ENCODE measurements at places on chromosomes 12 and 14. TPM values are rescaled to one million over a fixed set of nuclear protein-coding genes. Genes with fewer than 3 reads are reported as not detected.

Gene VRTN
- total RNA-seq, result not detected

- no peak for DNase-seq
These were observed 164.8 kb downstream of the ITPR2 start for GRCh38 chr12:26668230-26668629.

Gene CNTN1
- total RNA-seq, result not detected

Gene PLEKHG7
- 0.56 TPM for total RNA-seq

Gene WNT1
- not detected for total RNA-seq

- peak; percentile 48 for DNase-seq
These were observed 3.9 kb downstream of the BCL11B start for GRCh38 chr14:99267837-99268781.

Gene DHRS4L2
- total RNA-seq, result 11.0 TPM

Gene FLRT2
- not detected for total RNA-seq

Gene VPS33A
- 20.2 TPM for total RNA-seq

DNA sequence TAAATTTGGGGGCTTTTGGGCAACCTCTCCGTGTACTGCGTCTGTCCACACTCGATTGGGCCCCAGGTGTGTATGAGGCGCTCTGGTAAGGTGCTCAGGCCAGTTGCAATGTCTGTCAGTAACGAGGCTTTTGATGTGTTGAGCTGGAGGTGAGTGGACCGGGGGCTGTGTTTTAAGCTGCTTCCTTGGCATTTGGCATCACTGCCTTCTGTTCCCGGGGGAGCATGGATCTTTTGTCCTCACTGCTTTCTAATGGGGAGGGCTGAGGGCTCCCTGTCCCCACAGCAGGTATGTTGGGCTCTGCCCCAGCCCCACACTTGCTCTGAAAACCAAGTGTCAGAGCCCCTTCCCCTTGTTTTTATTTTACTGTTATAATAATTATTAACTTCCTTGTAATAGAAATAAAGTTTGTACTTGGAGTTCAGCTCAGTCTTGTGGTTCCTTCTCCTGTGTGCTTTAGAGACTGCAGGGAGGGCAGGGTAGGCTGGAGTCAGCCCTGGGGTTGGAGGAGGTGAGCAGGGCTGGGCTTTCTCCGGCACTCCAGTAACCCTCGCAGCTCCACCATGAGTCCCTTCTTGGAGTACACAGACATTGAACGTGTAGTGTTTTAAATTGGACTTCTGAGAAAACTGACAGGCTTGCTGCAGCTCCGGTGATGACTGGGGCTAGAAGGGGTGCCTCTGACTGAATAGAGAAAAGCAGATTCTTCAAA lies 28.0 kb downstream of the TRAFD1 start:
- no peak for DNase-seq

- no peak for DNase-seq
These were observed 196 bp upstream of the MYH6 start for GRCh38 chr14:23408307-23408630.

Gene RBP5
- 1.4 TPM for total RNA-seq

GRCh38 chr14:54674046-54674741 lies 107.3 kb downstream of the SAMD4A start:
- no peak for DNase-seq

- DNase-seq, result no peak
These were observed 27.5 kb upstream of the OR6J1 start for GRCh38 chr14:22671622-22672021.

GRCh38 chr12:110279566-110280375 lies 1.3 kb upstream of the ATP2A2 start:
- DNase-seq, result no peak

GRCh38 chr14:104194716-104195115 lies 56.3 kb downstream of the KIF26A start:
- no peak for DNase-seq

GRCh38 chr14:83085136-83085535 lies 1551.5 kb upstream of the SEL1L start:
- no peak for DNase-seq

GRCh38 chr14:93994919-93995682 lies 2.0 kb upstream of the CCDC197 start:
- DNase-seq, result no peak

GRCh38 chr12:8914716-8915526 lies 612 bp downstream of the PHC1 start:
- DNase-seq, result peak; percentile 58

DNA sequence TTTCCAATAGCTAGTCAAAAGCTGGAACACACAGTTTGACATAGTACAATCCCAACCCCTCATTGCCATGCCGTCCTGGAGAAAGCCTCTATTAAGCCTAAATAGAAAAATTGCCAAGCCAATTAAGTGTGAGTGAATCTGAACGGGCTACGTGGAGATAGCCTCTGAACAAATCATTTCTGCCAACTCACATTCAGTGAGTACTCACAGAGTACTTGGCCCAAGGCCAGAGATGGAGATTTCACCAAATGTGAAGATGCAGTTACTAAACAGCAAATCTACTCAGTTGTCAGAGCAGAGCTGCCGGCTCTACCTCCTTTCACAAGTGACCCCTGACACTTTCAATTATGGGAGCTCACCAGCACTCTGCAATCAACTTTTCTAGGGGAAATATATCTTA lies 350.0 kb downstream of the GALC start:
- no peak for DNase-seq

GRCh38 chr14:99685151-99685591 lies 1.1 kb downstream of the CYP46A1 start:
- peak; percentile 19 for DNase-seq

GRCh38 chr12:50545213-50545612 lies 40.4 kb downstream of the DIP2B start:
- no peak for DNase-seq

Gene ZNF605
- 17.8 TPM for total RNA-seq

Gene AICDA
- not detected for total RNA-seq

Gene RHEBL1
- 9.4 TPM for total RNA-seq

Gene C14orf39
- total RNA-seq, result not detected

Gene LRTM2
- total RNA-seq, result not detected

Gene BCL2L14
- 7.6 TPM for total RNA-seq

- DNase-seq, result no peak
These were observed 82.4 kb downstream of the ZFC3H1 start for GRCh38 chr12:71581206-71581605.

DNA sequence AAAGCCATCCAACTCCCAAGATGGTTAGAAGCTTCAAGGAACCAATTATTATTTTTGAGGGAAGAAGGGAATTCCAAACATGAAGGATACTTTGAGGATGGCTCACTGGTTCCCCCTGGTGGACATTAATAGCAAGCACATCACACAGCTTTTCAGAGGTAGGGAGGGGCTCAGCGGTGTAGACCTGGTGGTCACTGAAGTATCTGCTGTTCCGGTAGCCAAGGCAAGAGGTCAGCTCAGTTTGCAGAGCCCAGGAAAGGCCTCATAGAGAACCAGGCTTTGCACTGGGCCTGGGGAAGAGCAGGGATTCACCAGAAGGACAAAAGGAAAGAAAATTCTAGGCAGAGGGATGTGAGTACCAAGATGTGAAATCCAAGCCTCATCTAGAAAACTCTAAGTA lies 118.7 kb downstream of the KSR2 start:
- no peak for DNase-seq

DNA sequence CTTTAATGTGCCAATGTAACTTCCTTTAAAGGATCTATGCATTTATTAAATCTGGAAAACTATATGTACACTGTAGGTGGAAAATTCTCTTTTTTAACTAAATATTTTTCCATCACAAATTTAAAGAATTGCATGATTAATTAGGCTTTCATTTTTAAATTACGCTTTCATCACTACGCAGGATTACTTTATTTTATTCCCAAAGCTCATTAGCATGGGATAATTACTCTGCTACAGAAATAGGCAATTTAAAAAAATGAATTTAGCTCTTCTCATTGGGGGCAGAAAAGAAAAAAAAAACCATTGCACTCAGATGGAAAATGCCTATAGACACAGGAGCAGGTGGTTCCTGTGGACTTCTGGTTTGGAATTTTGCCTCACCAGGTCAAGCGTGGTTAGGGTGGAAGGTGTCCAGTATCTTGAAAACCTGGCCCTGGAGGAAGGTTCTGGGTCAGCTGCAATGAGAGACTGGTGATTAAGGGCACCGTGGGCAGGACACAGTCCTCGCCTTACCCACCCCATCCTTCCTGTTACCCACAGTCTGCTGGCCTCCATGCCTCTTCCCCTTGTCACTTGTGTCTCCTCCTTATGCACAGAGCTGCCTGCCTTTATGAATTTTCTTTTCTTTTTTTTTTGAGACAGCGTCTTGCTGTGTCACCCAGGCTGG lies 17.3 kb upstream of the RIN3 start:
- DNase-seq, result no peak

DNA sequence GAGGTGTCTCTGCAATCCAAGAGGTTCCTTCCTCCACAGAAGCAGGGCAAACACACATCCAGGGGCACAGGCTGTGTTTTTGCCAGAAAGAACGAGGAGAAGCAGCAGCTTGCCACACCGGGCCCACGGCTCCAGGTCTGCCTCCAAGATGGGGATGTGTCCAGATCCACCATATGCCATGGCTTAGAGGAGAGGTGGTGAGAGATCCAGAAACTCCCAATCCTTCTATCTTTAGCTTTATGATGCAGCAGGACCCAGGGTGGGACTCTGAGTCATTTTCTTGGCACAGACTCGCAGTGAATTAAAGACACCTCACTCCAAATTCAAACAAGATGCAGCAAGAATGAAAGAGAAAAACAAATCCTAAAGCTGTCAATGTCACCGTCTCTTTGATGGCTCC lies 481.4 kb upstream of the TMEM132C start:
- DNase-seq, result no peak

GRCh38 chr12:92213166-92213565 lies 67.5 kb upstream of the BTG1 start:
- DNase-seq, result no peak

- no peak for DNase-seq
These were observed 780 bp upstream of the MYO1H start for GRCh38 chr12:109346920-109347319.

DNA sequence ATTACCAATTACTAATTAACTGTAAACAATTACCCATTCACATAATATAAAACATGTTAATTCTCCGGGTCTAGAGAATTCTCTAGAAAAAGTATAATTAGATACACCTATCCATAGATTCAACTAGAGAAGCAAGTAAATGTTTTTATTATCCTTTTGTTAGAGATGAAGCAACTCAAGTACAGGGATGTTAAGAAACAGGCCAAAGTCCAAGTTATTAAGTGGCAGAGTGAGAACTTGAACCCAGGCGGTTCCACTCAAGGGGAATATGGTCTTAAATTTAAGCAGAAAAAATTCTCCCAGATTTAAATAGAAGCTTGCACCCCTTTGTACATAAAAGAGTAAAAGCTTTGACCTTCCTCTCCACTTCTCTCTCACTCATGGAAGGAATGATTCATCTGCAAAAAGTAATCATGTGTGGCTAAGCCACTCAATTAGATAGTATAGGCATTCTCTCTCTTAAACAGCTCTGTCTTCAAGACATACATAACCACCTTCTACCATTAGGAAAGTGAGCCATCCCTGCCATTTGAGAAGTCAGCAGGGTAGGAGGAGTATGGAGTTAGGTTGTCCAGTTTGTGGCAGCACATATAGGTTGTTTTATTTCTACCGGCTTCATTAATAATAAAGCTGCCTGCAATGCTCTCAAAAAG lies 34.1 kb downstream of the ERGIC2 start:
- DNase-seq, result no peak

GRCh38 chr12:42156232-42156631 lies 11.6 kb upstream of the GXYLT1 start:
- DNase-seq, result no peak

- DNase-seq, result no peak
These were observed 78.4 kb downstream of the RASSF8 start for GRCh38 chr12:26036877-26037276.

Gene TRPV4
- total RNA-seq, result not detected

Data from naive thymus-derived CD4-positive, alpha-beta T cell (primary cell).